Esophagus mucosa (tissue), 1 donor: ENCODE measurements at places on chromosomes 7 and 10. TPM values are rescaled to one million over a fixed set of nuclear protein-coding genes. Genes with fewer than 3 reads are reported as not detected.

ANKRD2 gene
- total RNA-seq = 0.56 TPM

RELN gene
- total RNA-seq = 0.52 TPM

ZNF736 gene
- 4.2 TPM for total RNA-seq

ZCCHC24 gene
- total RNA-seq = 3.3 TPM

DNA sequence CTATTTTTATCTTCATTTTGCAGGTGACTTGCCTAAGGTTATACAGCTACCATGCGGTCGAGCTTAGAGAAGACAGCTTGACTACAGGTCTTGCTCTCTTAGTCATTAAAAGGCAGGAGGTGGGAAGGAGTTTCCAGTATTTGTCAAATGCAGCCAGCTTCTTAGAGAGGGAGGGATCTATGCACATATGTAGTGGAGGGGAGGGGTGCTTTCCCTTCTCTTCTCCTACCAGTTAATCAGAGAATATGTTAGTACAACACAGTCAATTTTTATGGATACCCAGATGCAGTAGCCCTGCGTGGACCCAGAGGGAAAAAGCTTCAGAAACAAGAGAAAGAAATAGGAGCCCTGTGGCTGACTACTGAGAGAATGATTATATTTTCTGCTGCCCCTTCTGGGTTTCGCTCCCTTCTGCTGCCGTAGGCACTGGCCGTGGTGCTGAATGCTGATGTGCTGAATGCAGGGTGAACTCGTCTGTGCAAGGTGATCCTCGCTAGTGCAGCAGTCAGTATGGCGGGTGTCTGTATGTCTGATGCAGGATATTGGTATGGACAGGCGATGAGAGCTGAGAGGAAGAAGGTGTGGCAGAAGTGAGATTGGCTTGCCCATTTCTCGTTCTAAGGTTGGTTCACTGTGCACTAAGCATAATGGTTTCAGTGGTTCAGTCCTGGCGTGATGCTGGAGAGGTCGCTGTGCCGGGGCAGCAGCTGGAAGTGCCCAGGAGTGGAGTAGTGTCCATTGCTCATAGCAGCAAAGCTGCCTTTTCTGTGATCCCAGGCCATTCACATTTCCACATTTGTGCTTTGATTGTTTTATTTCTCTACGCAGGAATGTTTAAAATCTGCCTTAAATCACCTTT lies 189.2 kb upstream of the PODXL start:
- no peak for ATAC-seq
